ENCODE measurements at places on chromosomes 5 and 9.

- no peak for DNase-seq
Measured at GRCh38 chr9:136306211-136307208, 2.6 kb upstream of the CCDC187 start.

- no peak for DNase-seq
Measured at GRCh38 chr5:16792598-16793275, 143.4 kb downstream of the MYO10 start.

DNA sequence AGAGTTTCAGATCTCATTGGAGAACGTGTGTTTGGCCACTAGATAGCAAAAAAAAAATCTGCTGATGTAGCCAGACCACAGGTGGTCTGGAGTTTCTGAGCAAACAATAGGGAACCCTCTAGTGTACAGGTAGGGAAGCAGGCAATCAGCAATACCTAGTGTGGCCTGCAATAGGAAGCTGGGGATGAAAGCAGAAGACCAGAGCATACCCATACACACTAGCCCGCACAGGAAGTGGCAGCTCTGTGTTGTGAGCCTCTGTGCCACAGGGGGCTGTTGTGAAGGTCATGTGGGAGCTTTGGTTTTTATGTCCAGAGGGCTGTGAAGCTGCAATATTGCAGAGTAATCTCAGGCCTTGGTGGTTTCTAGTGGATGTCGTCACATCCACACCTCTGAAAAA is 81.2 kb downstream of the MTAP start:
- no peak for DNase-seq

DNA sequence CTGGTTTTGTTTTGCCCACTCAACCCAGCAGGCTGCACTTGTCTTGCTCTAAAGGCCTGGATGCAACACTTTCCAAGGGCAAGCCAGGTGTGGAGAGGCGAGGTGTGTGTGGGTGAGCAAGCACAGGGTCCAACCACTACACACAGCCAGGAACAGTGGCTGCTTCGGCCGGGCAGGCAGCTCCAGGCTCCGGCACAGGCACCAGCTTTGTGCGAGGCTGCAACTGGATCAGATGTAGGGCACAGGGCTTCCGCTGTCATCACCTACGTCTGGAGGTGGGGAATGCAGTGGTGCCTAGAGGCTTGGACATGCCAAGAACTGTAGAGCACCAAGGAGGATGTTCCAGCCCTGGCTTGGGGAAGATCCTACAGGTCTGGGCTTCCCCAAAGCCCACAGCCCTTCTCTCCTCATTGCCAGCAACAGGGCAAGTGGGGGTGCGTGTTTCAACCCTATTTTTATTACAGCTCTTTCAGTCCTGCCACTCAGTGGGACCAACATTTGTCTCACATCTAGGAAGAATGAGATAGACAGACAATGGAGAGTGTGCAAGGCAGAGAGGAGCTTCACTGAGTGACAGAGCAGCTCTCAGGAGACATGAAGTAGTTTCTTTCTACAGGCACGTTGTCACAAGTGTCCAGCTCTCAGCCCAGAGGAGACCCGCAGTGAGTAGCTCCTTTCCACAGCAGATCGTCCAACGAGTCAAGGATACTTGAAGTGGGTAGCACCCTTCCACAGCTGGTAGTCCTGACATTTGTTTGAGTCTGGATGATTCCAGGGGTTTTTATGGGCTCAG is 622.2 kb downstream of the CDH9 start:
- DNase-seq, result no peak

- no peak for DNase-seq
Measured at GRCh38 chr5:108557686-108558085, 175.8 kb upstream of the FBXL17 start.

DNA sequence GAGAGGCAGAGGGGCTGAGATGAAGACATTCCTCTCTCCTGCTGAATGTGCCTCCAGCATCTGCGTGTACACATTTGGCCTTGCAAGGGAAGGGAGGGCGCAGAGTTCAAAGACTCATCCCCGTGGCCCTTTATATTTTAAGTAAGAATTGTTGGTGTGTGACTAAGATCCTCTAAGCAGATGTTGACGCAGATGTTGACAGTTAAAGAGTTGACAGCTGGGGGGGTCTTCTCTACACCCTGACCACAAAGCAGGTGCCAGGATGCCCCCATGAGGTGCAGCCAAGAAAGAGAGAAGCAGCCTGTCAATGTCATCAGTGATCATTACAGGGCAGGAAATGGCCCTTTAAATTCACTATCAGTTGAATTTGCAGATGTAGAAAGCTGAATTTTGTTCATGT is 262.9 kb downstream of the IRX1 start:
- no peak for DNase-seq

DNA sequence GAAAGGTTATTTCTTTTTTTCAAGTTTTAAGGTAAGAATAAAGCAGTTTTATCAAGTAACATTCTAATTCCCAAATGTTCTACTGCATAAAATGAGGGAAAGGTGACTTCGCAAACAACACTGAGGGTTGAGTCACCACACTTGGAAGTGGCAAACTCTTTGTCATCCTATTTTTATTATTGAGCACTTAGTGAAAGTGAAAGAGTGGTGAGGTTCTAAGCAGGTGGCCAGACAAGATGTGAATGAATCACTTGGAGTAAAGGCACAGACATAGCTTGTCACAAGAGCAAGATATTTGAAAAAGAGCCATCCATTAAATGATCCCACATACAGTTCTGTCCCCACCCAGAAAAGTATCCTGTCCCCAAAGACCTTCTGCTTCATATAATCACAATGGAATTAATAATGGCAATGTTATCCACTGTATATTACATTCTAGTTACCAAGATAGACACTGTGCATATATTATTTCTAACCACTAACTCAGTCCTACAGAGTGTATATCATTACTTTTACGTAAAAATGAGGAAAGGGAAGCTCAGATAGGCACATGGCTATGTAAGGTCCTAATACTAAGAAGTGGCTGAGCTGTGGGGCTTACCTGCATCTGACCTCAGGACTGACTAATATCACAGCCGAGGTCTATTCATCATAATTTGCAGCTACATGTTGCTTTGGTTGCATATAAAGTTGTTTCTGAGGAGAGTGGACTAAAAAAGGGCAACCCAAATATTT is 730.4 kb upstream of the MEF2C start:
- DNase-seq, result no peak

GRCh38 chr5:131634666-131634995 is 398 bp downstream of the RAPGEF6 start:
- peak; percentile 78 for DNase-seq

GRCh38 chr9:26142631-26143030 is 464.4 kb upstream of the TUSC1 start:
- DNase-seq, result no peak

GRCh38 chr5:53501054-53501453 is 20.6 kb downstream of the FST start:
- DNase-seq, result no peak

- no peak for DNase-seq
Measured at GRCh38 chr9:14730461-14730898, 7.9 kb upstream of the CER1 start.

- DNase-seq, result no peak
Measured at GRCh38 chr5:148909040-148909439, 82.6 kb downstream of the ADRB2 start.

DNA sequence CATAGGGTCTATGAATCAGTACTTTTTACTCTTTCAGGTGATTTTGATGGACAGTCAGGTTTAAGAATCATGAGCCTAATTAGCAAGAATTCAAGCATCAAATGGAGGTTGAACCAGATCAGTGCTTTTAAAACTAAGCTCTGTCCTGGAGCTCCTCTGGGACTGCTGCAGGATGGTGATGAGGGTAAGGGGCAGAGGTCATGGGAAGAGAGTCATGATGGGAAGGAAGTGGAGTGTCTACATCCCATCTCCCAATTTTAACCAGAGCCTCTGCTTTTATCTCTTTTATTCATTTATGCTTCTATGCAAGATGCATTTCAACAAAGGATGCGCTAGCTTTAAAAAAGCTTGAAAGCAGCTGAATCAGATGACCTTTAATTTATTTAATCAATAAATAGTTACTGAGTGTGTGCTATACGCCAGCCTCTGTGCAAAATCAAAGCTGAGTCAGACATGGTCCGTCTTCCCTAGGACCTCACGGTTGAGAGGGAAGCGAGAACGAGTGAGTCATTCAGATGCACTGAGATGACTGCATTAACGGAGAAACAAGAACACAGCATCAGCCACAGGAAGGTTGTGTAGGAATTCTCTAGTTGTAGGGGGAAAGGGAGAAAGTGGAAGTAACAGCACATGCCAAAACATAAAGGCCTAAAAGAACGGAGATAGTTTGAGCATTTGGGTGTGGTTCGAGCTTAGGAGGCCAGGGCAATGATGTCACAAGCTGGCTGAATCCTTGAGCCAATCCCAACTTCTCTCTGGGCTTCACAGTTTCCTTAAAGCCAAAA is 441.6 kb upstream of the BRINP1 start:
- DNase-seq, result no peak

DNA sequence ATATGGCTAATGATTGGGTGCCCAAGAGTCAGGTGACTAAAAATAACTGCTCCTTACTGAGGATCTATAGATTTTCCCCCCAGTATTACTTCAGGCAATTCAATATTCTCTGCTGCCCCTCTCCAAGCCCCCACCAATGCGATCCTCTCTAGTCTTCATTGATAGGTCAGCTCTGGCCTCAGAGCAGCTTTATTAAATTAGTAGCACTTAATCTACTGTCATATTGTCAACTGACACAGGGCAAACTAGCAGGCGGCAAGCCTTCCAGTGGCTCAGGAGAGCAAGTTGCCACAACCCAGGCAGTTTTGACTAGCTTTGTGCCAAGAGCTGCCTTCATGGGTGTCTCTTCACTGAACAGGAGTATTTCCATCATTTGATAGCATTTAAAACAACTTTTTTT is 462.9 kb downstream of the BNC2 start:
- DNase-seq, result no peak

DNA sequence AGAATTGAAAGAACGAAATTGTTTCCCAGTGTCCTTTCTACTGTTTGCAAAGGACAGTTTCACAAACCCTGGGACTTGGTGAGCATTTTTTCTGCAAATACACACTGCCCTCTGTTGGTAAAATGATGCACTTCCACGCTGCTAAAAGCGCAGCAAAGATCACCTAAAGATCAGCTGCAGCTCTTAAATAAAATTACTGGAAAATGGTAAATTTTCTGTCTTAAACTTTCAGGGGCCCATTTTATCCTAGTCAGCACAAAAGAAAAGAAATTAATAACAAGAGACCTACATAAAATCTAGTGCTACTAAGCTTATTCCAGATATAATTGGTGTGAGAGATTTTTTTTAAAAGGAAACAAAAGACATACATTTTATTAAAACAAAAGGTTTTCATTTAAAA is 566.0 kb downstream of the CAAP1 start:
- DNase-seq, result no peak

- no peak for DNase-seq
Measured at GRCh38 chr9:112032743-112033142, 136.1 kb downstream of the UGCG start.

DNA sequence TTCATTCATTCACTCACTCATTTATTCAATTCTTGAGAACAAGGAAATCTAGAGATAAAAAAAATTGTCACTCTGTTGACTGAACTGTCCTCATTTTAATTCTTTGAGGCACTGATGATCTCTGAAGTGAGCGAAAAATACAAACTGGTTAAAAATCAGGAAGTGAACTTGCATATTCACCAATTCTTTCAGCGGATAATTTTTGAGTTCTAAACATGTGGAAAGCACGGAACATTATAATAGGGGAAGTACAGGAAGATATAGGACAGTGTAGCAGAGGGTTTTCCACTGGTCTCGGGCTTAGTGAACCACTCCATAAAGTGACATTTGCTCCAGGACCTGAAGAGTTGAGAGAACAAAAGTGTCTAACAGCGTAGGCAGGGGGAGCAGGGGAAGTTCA is 169.5 kb downstream of the TLR4 start:
- DNase-seq, result no peak

- no peak for DNase-seq
Measured at GRCh38 chr5:112812549-112812948, 48.5 kb upstream of the SRP19 start.

DNA sequence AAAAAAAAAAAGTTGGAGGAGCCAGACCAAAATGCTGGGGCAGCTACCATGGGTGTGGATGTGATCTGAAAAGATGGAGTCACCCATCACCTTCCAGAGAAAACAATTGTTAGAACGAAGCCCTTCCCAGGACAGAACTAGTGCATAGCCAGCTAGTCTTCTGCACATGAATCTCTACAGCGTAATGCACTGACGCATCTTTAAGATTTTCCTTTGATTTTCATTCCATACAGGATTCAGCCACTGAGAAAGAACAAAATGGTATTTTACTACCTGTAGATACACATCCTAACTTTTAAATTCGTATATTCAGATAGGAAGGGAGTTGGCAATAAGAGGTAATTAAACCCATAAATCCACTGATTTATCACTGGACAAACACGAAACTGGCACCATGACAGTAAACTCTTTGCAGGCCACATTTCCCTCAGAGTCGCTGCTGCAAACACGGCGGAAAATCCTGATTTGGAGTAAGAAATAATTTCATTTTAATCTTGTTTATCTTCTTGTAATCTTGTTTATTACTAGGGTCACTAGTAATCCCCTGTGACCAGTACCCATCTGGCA is 206.6 kb downstream of the SPOCK1 start:
- no peak for DNase-seq

DNA sequence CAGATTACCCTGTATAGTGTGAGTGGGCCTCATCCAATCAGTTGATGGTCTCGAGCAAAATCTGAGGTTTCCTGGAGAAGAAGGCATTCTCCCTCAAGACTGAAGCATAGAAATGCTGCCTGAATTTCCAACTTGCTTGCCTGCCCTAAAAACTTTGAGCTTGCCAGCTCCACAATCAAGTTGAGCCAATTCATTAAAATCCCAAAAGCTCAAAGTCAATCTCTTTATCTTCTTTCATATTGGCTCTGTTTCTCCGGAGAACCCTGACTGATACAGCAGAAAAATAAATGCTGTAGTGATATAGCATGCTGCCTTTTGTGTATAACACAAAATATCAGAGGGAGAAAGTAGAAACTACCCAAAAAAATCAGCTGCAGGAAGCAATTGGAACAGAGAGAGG is 72.5 kb upstream of the NMUR2 start:
- DNase-seq, result no peak

DNA sequence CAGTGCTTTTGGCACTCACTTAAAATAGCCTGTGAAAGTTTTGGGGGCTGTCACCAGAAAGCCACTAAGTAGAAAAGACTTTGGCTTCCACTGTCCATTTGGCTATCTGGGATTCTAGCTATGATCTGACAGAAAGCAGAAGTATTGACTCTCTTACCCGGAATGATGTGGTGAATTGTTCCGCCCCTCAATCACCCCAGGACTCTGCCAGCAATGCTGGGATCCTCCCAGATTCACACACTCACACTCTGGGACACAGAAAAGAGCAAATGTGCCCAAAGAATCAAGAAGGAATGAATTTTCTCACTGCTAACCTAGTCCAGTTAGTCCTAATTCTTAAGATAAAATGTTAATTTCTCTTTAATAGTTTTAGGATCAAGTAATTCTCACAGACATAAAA is 576.9 kb downstream of the BNC2 start:
- DNase-seq, result no peak

DNA sequence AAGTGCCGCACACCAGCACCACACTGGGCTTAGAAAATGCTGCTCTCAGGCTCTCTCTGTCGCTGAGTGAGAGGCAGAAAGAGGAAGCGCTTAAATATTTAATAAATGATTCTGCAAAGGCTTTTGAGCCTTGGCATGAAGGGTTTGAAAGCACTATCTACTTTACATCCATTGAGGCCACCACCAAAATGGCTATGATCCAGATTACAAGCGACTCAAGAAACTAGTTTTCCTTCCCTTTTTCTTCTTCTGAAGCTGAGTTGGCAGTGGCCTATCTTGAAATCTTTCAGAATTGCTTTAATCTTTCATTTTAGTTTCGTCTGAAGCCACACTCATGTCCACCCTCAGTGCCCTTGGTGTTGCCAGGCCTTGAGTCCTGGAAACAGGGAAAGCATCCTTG is 59.5 kb downstream of the EBF1 start:
- DNase-seq, result no peak

Data from CD4-positive, alpha-beta T cell treated with Interleukin-21 for 1 hour (primary cell).